ENCODE measurements at places on chromosomes 3 and 15.

DNA sequence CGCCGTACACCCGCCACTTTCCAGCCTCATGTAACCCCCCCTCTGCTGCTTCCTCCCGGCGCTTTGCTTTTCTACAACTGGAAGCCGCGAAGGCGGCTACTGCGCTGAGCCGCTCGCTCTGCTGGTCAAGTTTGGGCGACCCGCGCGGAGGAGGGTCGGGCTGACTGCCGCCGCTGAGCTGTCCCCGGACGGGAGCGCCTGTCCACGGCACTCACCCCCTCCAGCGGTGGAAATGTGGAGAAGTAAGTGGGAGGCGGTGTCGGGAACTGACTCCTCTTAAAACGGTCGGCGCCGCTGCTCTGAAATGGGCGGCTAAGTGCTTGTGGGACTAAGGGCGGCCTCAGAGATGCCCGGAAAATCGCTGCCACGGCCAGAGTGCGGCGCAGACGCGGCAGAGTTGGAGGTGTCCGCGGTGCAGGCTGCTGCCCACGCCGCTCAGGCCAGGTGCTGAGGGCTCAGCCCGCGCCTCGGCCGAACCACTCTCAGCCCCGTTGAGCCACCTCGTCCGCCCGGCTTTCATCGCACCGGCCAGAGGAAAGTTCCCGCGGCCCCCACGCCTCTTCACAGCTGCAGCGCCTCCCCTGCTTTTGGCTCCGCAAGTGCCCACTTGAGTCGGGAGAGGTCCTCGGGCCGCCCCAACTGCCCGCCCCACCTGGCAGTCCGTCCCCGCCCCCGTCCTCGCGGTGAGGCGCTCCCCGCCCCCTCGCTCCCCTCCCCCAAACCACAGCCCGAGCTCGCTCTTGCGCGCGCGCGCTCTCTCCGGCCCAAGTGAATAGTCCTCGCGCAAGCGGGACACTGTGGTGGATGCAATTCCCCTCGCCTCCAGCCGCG lies at the start of gene EPHA6:
EPHA6 (plus strand) TSS at position 775 of the 831 bp plus-strand sequence.
- peak; percentile 12 for DNase-seq

GRCh38 chr3:126371096-126371705 lies 14.0 kb upstream of the KLF15 start:
- no peak for DNase-seq

- no peak for DNase-seq
These were observed 13.6 kb upstream of the TATDN2 start for GRCh38 chr3:10234526-10235230.

GRCh38 chr3:59940718-59941117 lies 890.9 kb upstream of the CFAP20DC start:
- DNase-seq, result no peak

Measured in NCI-H2081 treated with DMSO at 0.1 percent for 48 hours (cell line).